Activated CD4-positive, alpha-beta memory T cell treated with anti-CD3 and anti-CD28 coated beads, Interleukin-2, amount 10 ng/mL, durations not matched to agents 7 days and 5 days (primary cell): ENCODE measurements at places on chromosomes 16 and 17.

GRCh38 chr16:87486713-87487247, 6.0 kb downstream of the ZCCHC14 start:
- DNase-seq, result no peak

DNA sequence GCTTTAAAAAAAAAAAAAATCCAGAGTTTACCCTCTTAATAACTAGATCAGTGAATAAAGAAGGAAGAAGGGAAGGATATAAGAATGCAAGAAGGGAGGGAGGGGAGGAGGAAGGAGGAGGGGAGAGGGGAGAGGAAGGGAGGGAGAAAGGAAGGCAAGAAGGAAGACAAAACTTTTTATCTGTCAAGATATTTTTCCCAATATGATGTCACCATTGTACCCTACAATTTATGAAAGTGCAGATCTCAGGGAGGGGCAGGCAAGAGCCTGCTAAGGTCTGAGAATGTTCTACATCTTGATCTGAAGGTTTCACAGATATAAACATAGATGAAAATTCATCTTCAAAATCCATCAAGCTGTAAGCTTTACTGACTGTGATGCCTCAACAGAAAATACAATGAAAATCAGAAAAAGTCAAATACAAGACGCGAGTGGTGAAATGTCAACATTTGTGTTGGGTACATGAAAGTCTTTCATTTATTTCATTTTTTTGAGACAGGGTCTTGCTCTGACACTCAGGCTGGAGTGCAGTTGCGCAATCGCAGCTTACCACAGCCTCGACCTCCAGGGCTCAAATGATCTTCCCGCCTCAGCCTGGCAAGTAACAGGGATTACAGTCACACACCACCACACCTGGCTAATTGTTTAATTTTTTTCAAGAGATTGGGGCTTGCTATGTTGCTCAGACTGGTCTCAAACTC, 57.1 kb upstream of the EMP2 start:
- DNase-seq, result no peak

DNA sequence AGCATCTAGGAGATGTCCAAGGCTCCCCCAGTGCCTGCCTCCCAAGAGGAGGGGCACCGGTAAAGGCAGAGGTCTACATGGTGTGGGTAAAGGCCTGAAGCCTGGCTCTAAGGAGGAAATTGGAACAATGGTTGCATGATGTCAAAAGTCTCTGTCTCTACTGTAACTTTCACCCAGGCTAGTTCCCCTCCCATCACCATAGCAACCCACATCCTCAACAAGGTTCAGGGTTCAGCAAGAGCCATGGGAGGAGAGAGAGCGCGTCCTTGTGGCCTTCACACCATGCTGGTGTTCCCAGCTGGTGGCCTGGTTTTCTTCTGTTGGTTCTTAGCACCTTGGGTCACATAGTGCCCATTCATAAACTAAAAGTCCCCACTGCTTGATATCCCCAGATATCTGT, 196.7 kb upstream of the CDH5 start:
- no peak for DNase-seq

DNA sequence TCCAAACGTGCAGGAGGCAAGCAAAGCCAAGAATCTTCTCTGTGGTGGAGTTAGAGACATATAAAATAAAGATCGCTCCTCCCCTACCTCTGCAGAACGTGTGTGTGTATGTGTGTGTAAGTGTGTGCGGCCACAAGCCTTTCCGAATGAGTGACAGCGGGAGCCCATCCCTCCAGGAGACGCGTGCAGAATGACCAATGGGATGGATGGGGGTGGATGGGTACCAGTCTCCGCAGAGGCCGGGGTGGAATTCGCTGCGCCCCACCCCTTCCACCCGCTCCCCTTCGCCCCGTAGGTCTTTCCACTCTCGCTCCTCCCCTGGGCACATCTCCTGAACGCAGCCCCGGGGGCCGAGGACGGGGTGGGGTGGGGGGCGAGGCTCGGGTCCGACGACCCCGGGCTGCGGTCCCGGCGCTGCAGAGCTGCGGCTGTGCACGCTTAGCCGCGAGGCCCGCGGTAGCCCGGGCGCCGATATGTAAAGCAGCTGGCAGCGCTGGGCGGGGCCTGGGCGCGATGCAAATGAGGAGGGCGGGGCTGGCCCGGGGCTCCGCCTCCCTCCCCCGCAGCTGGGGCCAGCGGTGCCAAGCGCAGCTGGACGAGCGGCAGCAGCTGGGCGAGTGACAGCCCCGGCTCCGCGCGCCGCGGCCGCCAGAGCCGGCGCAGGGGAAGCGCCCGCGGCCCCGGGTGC, at the start of gene PRKCB:
Gene PRKCB (plus strand): TSS at position 594 of the 688 bp plus-strand sequence.
- peak; percentile 92 for DNase-seq

GRCh38 chr16:51723036-51723724, 572.1 kb upstream of the SALL1 start:
- no peak for DNase-seq

DNA sequence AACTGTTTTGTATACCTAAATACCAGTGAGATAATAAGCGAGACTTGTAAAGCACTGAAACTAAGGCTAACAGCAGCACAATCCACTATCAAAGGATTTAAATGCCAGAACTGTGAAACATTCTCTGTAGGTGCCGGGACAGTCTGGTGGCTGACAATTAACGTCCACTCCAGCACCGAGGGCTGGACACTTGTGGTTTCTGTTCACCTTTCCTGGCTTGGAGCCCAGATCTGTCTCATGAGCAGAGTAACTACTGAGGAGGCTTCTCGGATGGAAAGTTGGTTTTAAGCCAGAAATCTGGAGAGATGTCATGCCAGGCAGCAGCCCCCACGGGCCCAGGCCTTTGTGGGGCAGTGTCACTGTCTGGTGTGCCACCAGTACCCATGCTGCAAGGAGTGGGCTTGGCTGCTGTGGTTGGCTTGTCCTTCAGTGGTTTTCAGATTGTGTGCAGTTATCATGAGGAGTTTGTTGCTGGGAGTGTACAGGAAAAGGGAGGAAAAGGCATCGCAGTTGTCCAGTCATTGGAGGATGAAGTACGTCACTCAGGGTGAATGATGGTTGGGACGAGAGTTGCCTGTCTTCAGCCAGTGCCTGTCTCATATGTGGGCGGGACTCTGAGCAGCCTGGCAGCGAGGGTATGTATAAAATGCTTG, 35.5 kb downstream of the UBN1 start:
- no peak for DNase-seq

- DNase-seq, result peak; percentile 36
Measured at GRCh38 chr16:13866073-13866472, 53.9 kb upstream of the ERCC4 start.

DNA sequence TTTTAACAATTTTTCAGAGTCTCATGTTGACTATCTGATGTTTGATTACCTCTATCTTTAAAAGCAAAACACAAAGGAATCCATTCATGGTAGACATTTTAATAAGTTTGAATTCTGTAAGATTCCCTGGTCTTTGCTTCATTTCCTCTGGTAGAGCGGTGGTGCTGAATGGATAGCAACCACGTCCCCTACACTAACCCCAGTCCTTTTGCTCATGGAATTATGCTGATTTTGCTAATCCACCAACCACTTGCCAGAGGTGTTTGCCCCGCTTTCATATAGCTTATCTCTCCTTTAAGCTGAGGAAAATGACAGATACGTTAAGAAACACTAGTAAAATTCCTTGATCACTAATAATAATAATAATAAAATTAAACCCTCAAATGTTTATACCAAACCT, 9.5 kb downstream of the KCNJ16 start:
- DNase-seq, result no peak

- DNase-seq, result no peak
Measured at GRCh38 chr17:9843152-9844010, 17.7 kb downstream of the GLP2R start.

GRCh38 chr17:34066528-34066927, 188.6 kb upstream of the CCL2 start:
- no peak for DNase-seq

GRCh38 chr16:80536238-80536637, 4.6 kb upstream of the DYNLRB2 start:
- no peak for DNase-seq

DNA sequence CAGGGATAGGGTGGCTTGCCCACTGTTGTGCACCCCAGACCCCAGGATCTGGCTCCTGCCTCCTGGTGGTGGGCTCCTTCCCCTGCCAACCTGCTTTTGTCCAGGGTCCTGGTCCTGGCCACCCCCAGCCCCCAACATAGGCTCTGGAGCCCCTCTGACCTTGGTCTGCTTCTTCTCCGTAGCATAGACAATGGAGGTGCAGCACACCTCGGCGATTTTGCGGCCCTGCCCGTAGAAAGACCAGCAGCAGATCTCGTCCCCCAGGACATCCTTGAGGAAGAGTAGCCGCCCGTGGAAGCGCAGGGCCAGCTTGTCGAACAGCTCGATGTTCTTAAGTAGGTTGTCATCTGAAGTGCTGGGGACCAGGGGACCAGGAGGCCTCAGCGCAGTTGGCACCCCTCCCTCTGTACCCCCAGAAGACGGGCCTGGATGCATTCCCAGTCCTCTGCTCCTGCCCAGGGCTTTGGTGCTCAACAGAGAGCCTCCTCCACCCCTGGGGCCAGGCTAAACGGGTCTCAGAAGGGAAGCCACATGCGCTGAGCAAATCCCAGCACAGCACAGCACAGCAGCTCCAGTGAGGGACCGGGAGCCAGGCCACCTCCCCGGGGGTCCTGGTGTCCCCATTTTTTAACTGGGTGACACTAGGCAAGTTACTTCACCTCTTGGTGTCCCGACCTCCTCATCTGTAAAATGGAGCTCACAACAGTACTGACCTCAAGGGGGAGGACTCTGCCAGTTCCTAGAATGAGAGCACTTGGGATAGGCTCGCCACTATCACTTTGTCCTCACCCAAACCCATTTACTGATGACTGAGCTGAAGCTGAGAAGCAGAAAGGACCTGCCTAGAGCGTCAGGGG, 10.8 kb downstream of the ASPHD1 start:
- no peak for DNase-seq

DNA sequence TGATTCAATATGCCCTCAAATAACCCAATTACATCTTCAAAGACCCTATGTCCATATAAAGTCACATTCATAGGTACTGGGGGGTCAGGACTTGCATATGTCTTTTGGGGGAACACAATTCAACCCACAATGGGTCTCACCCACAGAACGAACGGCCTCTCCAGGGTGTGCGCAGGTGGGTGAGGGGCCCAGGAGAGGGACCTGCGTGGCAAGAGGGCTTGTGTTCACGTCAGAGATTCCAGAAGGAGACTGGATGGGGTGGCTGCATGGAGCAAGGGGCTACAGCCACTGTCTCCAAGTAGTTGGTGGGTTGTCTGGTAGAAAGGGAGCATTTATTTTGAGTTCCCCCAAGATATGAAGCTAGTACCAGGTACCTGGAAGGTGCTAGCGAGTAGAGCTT, 212.2 kb downstream of the SEC14L1 start:
- no peak for DNase-seq

- DNase-seq, result peak; percentile 52
Measured at GRCh38 chr16:80824623-80825364, 20.4 kb upstream of the CDYL2 start.

- DNase-seq, result no peak
Measured at GRCh38 chr16:89071686-89072547, 21.7 kb upstream of the ACSF3 start.

GRCh38 chr17:72631568-72631948, 460.9 kb downstream of the SLC39A11 start:
- DNase-seq, result no peak

GRCh38 chr16:73378471-73378870, 330.5 kb upstream of the ZFHX3 start:
- DNase-seq, result no peak

GRCh38 chr17:77315010-77315409, 174.2 kb downstream of the SEC14L1 start:
- DNase-seq, result no peak

GRCh38 chr17:8935191-8935590, 30.3 kb downstream of the PIK3R5 start:
- DNase-seq, result peak; percentile 67

DNA sequence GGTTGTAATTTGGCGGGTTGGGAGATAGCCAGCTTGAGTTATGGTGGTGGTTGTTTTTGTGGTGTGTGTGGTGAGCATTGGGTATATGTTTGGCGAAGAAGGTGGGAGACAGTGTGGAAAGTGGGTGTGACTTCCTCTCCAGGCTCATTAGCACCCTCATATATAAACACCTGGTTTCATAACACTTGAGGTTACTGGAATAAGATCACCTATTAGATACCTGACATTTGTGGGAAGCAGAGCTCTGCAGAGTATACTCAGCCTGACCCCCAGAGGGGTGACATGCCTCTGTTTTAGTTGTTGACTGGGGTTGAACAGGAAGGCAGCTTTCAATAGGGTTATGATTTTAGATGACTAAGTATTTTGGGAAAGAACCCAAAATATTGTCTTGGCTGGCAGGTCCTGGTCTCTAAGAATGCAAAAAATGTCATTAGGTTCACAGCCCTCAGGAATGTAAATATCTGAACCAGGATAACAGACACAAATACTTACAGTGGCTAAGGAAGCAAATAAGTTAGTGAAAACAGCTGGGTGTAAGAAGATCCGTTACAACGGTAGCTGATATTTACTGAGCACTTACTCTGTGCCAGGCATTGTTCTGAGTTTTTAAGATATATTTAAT, 18.3 kb upstream of the EFCAB13 start:
- DNase-seq, result no peak

- DNase-seq, result no peak
Measured at GRCh38 chr17:53629188-53629587, 193.5 kb upstream of the KIF2B start.

GRCh38 chr17:41363881-41364280, 5.7 kb downstream of the KRT33B start:
- DNase-seq, result no peak

GRCh38 chr17:47620503-47621245, 29.0 kb upstream of the KPNB1 start:
- DNase-seq, result no peak
